IPS-NIHi11 (cell line): ENCODE measurements at places on chromosomes 2 and 18.

DNA sequence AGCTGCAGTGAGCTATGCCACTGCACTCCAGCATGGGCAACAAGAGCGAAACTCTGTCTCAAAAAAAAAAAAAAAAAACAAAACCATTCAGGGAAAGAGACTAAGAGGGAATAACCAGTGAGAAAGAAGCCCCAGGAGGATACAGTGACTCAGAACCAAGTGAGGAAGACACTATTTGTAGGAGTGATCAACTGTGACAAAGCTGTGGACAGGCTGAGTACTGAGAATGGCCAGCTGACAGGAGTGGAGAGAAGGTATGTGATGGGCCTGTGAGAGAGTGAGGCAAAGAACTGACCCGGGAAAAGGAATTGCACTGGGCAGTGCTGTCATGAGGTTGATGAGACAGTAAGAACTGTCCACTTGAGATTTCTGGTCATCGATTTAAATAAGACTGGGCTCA lies 6.7 kb upstream of the LCT start:
- no peak for DNase-seq

DNA sequence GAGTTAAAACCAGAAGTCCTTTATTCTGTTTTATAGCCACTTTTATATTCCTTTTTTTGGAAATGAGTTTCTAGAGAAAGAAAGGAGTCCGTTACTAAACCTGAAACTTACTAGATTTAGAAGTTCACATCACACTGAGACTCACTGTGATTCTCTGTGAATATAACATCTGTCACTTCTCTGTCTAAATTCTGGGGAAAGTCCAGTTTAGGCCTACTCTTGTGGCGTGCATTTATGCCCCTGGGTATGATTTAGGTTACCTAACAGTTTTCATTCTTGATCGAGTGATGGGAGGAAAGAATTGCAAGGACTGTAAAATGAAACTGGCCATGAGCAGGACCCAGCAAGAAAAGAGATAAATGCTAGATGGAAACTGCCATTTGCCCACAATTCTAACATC lies 449.6 kb downstream of the SPAG16 start:
- no peak for DNase-seq

DNA sequence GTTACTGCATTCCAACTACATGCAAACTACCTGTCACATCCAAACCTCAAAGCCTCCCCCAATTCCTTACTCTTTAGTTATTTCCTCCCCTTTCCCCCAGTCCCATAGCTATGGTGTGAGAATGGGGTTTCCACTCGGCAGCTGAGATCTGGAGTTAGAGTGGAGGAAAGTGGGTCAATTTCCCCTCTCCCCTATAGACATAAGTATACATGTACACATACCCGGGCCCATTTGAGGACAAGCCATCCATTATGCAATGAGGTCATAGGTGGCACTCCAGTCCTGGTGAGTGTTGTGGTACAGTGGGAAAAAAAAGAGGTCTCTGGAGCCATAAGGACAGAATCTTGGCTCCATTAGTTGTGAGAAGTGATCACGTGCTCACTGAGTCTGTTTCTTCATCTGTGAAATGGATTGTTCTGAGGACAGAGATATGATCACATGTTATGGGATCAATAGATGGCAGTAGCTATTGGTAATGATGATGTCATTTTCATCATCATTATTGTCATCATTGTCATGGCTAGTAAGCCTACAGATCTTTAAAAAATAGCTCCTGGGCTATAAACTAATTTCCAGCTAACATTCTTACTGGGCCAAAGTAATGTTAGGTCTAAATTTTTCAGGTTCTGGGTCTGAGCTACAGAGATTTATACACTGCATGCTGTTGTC lies 119.0 kb downstream of the BCL2L11 start:
- DNase-seq: no peak

- DNase-seq: no peak
Measured at GRCh38 chr2:157523270-157524247, 79.7 kb upstream of the CYTIP start.

DNA sequence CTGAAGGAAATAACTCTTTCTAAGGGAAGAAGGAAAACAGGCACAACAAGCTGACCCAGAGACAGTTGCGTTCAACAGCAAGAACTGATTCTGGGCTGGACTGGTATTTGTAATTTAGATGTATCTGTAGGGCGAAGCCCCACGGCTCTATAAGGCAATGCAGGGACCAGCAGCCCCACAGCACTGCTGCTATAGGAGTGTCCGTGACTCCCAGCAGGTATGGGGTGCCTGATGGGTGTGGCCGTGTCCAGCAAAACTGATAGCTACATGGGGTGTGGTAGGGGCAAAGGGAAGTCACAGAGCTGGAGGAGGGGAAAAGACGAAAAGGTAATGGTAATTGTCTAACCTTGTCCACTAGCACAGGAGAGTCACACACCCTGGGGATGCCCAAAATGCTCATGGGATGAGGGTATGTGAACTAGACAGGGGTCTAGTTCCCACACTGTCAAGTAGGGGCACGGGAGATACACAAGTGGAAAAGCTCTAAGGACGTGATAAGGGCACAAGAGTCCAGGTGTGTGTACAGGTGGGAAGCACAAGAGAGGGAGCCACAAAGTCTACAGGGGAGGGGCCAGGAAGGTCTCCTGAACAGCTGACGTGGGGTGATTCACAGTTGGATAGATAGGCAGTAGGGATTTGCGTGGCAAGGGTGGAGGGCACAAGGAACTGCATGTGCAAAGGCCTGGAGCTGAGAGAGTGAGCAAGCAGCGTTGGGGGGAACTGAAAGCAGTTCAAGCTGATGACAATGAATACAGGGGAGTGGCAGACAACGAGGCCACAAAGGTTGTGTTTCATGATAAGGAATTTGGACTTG lies 48.5 kb upstream of the ASPRV1 start:
- DNase-seq: no peak

- DNase-seq: no peak
Measured at GRCh38 chr18:11027862-11028261, 121.5 kb downstream of the PIEZO2 start.

- no peak for DNase-seq
Measured at GRCh38 chr18:8742387-8743361, 37.3 kb downstream of the MTCL1 start.

- DNase-seq: no peak
Measured at GRCh38 chr2:55108456-55109160, 58.4 kb upstream of the RTN4 start.

DNA sequence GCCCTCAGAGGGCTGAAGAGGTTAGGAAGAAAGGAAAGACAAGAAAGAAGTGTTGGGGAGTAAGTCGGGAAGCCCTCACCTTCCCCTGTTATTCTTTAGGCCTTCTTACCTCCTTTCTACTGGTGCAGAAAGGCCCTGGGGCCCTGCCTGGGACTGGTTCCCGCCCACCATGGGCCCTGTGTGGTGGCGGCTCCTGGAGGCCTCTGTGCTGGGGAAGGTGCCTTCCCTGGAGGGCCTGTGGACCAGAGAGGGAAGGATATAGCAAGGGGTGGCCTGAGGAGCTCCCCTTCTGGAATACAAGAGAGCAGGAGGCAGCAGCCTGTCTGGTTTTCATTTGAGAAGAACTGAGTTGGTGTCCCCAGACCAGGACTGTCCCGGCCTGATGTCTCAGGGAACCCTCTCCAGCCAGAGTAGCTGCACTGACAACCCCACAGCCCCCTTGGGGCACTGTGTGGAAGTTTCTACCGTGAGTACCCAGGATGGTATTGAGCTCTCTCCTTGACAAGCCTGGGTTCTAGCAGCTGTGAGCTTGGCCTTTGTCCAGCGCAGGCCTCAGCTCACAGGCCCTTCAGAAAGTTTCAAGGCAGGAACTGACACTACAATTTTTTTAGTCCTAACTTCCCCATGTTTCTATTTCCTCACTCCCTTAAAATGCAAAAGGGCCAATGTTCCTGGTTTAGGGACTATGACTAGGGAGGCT lies 47.1 kb downstream of the EFR3B start:
- DNase-seq: no peak

DNA sequence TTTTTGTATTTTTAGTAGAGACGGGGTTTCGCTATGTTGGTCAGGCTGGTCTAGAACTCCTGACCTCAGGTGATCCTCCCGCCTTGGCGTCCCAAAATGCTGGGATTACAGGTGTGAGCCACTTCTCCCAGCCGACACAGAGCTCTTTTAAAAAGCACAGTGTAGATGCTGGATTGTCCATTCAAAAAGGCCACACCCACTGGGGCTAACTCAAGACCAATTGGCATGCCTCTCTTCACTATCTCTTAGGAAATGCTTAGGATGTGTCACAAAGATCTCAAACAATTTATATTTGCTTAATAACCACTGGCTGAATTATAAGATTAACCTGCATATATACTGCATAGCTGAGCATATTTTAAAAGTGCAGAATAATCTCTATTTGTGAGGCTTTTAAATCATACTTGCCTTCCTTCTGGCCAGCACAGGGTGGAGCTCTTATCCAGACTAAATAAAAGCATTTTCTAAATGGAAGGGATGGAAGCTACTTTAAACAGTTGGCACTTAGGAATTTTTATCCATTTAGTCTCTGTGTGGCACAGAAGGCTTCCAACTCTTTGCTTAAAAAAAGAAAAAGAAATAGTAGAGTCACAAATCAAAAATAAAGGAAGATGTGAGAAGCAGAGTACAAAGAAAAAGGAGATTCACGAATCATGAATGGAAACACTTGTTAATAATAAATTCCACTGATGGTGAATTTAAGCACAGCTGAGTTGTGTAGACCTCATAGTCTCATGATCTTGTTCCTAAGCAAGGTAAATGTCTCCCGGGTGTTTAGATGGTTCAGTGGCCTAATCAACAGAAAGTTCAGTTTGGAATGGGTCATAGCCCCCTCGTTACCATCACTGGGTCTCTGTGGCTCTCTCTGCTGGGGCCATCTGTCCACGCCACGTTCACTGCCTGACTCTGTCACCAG lies 22.4 kb downstream of the CRYGD start:
- DNase-seq: peak; percentile 38

DNA sequence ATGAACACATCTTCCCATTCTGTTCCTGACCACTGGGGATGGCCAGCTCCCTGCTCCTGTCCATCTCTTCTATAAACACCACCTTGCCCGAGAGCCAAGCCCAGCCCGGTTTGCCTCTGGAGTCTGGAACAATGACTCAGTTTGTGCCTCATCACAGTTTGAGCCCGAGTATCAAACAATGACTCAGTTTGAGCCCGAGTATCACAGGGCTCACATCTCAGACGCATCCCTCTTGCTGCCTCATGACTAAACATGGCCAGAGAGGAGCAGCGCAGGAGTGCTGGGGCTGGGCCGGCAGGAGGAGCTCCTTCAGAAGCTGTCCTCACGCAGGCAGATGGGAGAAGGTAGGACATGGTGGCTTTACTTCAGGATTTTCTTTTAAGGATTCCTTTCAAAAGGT lies 68.7 kb downstream of the PXDN start:
- no peak for DNase-seq
